H1 (cell line): ENCODE measurements at places on chromosomes 3 and 15. TPM values are rescaled to one million over a fixed set of nuclear protein-coding genes. Genes with fewer than 3 reads are reported as not detected.

GRCh38 chr15:68464448-68465090, 32.6 kb upstream of the ITGA11 start:
- DNase-seq, result no peak

DNA sequence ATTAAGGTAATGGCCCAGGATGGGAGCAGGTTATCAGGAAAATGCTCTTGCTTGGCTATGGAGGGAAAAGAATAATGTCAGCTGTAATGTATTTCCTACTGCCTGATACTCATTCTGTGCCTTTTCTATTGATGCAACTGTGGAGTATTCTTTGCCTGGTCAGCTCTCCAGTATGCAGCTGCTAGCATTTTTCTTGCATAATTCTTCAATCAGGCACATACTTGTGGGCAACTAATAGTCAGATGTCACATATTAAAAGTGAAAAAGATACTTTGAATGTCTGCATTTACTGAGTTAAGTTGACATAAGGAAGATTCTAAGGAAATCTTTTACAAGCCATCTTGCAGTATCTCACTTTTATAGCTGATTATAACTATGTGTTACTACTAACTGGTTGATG, 29.5 kb downstream of the CD80 start:
- no peak for DNase-seq

- no peak for DNase-seq
These were observed 28.6 kb downstream of the IL5RA start for GRCh38 chr3:3081381-3082233.

DNA sequence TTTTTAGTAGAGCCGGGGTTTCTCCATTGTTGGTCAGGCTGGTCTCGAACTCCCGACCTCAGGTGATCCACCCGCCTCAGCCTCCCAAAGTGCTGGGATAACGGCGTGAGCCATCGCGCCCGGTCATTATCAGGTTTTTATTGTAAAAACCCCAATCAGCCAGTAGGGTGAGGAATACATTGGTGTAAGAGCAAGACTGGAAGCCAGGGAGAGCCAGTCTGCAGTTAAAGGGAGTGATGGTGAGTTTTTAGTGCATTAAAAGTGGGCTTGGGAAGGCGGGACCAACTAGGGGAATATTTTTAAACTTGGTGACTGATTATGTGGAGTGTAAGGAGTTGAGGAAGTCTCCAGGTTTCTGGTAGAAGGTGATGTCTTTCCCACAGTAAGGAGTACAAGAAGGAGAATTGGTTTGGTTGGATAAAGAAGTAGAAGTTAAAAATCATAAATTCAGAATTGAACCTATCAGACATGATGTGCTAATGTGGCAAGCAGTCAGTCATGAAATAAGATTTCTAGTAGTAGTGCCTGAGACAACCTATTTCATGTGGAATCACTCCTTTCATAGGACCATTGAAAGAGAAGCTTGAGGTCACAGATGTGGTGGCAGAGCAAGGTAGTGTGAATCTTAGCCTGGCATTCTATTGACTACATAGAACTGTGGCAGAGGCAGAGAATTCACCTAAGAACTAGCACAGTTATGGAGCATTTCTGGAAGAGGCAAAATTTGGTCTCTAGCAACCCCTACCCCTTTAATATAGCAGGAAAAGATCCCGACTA, 2.4 kb upstream of the DCBLD2 start:
- DNase-seq, result no peak

- no peak for DNase-seq
These were observed 21.5 kb downstream of the GABRR3 start for GRCh38 chr3:98013411-98014267.

DNA sequence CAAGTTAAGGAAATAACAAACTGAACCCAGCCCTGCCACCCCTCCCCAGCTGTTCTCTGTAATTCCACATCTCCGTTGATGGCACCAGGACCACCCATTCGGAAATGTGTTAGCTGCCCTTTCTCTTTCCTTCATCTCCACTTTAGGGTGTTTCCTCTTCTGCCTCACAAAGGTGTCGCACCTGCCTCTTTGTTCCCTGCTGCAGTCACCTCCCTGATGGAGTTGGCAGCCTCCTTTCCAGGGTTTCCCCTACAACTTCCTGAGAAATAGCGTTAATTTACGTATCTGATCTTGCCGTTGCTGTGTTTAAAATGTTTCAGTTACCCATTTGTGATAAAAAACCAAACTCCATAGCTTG, 57.3 kb downstream of the GPR171 start:
- no peak for DNase-seq

- no peak for DNase-seq
These were observed 355.7 kb upstream of the TBL1XR1 start for GRCh38 chr3:177553012-177553411.

- no peak for DNase-seq
These were observed 139.2 kb downstream of the ATP8B4 start for GRCh38 chr15:49979705-49980382.

GRCh38 chr3:136512381-136512780, 239.8 kb downstream of the STAG1 start:
- DNase-seq, result no peak

DNA sequence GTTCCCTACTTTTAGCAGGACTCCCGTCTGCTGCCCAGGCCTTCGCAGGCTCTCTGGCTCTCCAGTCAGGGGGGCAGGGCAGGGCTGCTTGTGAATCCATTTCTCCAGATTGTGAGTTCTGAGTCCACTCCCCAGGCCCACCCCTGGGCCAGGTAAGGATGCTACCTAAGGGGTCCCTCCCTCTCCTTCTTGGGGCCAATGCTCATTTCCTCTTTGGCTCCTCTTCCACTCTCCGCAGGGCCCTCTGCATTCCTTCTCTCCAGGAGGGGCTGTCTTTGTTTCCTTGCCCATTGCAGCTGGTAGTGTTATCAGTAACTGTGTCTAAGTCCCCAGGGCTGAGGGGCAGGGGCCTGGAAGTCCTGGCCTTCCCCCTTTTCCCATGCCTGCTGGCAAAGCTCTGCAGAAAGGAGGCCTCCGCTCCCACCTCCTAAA, 13.0 kb upstream of the CACNA2D2 start:
- DNase-seq, result no peak

DNA sequence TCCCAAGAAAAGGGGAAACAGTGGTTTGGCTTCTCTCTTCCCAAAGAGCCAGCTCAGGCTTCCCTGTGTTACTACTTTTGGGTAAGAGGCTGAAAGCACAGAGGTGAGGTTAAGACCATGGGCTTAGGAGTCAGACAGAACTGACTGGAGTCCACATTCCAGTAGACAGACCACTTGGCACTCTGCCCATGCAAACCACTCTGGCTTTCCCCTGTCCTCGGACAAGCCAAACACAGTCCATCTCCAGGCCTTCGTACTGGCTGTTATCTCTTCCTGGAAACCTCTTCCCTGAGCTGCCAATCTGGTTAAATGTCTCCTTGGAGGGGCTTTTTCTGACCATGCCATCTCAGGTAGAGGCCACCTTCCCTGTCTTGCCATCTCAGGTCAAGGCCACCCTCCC, 53.1 kb upstream of the FAM3D start:
- DNase-seq, result no peak

GRCh38 chr3:185929192-185930151, 8.3 kb downstream of the TRA2B start:
- DNase-seq, result no peak

- no peak for DNase-seq
These were observed 34.2 kb downstream of the CLEC3B start for GRCh38 chr3:45060165-45060892.

- DNase-seq, result no peak
These were observed 246.7 kb downstream of the MCTP2 start for GRCh38 chr15:94477913-94478553.

DNA sequence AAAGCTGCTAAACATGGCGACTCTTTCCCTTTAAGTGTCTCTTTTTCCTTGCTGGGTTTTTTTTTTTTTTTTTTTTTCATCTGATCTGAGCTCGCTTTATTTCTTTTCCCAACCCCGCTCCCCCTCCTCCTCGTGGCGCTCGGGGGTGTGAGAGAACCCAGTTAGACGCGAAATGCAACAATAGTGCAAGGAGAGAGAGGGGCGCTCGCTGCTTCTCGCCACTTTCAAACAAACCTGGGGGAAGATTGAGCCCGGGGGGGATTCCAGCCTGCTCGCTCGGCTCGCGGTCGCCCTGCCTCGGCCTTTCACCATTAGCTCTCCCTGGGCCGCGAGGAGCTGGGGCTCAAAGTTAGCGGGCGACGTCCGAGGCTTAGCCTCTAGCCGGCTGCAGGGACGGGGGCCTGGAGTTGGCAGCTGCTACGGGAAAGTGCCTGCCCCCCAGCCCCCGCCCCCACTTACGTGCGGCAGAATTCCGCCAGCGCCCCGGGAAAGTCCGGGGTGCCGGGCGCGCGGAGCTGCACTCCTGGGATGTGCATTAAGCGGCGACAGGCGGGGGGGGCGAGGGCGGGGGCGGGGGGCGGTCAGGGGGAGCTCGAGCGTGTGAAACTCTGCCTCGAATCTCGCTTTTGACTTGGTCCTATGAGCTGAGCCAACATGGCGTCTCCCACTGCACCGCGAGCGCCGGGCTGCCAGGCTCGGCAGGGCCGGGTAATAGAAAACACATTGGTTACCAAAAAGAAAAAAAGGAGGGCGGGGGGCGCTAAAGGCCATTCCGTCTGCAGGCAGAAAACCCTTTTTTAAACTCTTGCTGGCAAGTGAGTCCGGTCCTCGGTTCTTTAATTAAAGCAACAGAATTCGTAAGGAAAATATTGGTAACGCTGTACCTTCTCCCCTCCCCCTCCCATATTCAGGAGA, 10.4 kb downstream of the NR2F2 start:
- no peak for DNase-seq

- DNase-seq, result no peak
These were observed 92.5 kb upstream of the MBNL1 start for GRCh38 chr3:152176241-152176640.

GRCh38 chr3:142106548-142106947, 42.8 kb downstream of the TFDP2 start:
- no peak for DNase-seq

GRCh38 chr3:9377981-9378380, 15.1 kb downstream of the THUMPD3 start:
- DNase-seq, result no peak

GRCh38 chr3:149541091-149541491, 66.6 kb downstream of the TM4SF4 start:
- DNase-seq, result no peak

DNA sequence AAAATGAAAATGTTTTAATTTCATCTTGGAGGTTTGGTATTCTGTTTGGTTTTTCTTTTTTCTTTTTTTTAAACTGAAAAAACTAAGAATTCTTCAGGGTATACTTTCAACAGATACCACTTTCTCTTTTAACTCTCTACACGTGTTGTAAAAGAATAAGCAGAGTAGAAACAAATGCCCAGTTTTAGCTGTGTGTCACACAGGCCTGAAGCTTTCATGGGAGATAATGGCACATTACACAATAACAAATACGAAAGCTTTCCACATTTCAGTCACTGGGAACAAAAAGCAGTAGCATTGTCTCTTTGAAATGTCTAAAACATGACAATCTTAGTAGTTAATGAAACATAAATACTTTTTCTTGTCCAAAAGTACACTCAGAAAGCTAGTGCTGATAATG, 818.5 kb downstream of the TBL1XR1 start:
- DNase-seq, result no peak

Gene CCDC54
- total RNA-seq, result not detected in 2 replicates

Gene SLC25A38
- 37.3 and 41.2 TPM in 2 replicates for total RNA-seq

Gene CTXN2
- total RNA-seq, result not detected in 2 replicates

Gene NPAP1
- 0.07 TPM in 1 of 2 replicates, not detected in the other for total RNA-seq

Gene SERPINI1
- total RNA-seq, result 5.6 and 9.9 TPM in 2 replicates

Gene NDN
- 27.4 and 29.4 TPM in 2 replicates for total RNA-seq

Gene DYNC1LI1
- total RNA-seq, result 44.2 and 45.1 TPM in 2 replicates

Gene UBAP1L
- total RNA-seq, result 1.3 and 1.7 TPM in 2 replicates

Gene FRMD5
- total RNA-seq, result 10.2 and 12.6 TPM in 2 replicates

Gene RAB11A
- total RNA-seq, result 247 and 254 TPM in 2 replicates

Gene KLF15
- 17.4 and 19.5 TPM in 2 replicates for total RNA-seq
